ENCODE measurements at places on chromosomes 7 and 10.

DNA sequence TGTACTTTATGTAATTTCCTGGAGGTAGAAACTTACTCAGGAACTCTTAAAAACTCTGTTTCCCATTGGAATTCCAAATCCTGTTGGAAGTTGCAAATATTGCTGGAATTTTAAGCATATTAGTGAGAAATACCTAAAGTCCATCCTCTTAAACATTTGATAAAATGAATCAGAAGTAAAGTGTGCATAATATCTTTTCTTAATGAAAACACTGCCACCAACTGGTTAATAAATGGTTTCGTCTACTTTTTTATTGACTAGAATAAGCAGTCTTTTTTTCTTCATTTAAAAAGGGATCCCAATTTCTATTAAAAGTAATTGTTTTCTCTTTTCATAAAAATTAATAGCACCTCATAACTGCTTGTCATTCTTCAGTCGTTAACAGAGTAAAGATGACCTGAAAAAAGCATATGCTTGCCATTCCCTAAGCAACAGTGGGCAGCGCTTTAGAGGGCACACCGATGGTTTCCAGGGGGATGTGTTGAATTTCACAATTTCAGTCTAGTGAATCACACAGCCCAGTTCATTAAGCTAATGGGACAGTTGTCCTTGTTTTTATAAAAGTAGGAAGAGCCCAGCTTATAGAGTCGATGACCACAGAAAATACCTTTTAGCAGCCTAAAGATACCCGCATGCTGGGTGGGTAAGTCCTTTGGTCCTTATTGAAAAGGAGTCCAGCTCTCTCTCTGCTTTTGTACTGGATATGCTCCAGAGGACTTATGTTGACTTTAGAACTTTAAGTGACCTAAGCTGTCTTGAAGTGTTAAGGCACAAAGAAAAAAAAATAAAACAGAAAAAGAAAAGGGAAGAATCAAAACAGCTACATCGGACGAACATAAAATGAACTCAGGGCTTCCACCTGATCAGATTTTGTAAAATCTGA, 28.5 kb downstream of the NPS start:
- DNase-seq, result no peak

GRCh38 chr7:114466917-114467316, 52.3 kb downstream of the FOXP2 start:
- DNase-seq, result no peak

- no peak for DNase-seq
These were observed 121.7 kb upstream of the RSU1 start for GRCh38 chr10:16938952-16939351.

DNA sequence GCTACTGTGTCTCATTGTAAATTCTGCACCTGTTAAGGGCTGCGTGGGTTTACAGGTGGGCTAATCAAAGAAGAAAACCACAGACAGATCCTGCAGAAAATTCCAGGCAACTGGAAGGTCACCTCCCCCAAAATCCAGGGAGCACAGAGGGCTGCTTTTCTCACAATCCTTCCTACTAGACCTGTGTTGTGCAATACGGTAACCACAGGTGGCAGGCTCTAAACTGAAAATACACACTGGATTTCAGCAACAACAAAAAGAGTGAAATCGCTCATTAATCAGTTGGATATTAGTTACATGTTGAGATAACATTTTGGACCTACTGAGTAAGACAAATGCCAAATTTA, 83.2 kb downstream of the SLC16A9 start:
- DNase-seq, result no peak

DNA sequence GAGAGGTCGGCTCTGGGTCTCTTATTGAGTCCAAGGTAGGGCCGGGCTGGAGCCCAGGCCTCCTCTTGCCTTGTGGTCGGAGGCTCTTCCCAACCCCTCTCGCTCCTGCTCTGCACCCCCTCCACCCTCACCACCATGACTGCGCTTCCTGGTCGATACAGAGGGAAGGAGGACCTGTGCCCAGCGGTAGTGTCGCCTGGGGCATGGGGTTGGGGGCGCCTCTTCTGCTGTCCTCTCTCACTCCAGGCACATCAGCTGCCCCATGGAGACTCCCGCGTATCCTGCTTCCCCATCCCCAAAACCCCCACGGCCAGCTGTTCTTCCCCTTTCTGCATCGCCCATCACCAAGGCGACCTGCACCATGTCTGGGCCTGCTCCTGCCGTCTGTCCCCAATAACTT, 44.4 kb downstream of the TMEM270 start:
- DNase-seq, result no peak

DNA sequence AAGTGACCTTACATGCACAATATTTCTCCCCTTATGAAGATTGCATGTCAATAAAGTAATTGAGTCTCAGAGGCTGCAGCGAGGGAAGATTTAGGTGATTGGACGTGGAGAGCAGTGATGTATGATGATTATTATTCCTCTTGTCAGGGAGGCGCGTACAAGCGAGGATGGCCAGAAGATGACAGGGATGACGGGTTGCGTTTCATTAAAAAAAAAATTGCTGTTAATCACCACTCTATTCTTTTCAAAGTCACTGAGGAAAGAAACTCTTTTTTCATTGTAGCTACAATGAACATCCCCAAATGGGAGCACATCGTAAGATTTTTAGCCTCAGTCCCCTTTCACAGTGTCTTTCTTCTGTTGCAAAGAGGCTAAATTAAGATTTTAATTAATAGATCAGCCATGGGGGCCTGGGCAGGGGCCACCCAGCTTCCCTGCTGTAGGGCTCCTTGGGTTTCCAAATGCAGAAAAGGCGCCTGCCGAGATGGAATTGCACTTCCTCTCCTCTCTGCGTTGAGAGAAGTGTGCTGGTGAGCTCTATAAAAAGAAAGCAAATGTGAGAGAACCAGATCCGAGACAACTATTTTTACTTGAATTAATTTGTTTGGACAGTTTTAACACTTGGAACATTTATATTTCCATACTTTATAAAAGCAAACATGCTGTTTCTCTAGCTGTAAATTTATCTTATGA, 998.1 kb downstream of the LRMDA start:
- DNase-seq, result no peak

DNA sequence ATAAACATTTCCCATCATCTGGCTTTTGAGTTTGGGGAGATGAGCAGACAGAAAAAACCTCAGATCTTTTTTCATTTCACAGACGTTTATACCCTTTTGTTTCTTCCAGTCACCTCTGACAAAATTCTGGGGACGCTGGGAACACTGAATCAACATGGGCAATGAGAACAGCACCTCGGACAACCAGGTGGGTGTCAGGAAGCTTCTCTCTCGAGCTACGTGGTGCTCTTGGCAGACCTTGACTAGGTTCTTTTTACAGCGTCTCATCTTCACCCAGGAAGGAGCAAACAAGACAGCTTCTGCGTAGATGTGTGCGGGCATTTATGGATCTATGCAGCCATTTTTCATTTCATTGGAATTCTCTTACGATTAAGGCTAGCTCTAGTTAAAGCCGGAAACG, 32.9 kb downstream of the TACC2 start:
- DNase-seq, result no peak
